RWPE2 (cell line): ENCODE measurements at places on chromosomes 1 and 21.

DNA sequence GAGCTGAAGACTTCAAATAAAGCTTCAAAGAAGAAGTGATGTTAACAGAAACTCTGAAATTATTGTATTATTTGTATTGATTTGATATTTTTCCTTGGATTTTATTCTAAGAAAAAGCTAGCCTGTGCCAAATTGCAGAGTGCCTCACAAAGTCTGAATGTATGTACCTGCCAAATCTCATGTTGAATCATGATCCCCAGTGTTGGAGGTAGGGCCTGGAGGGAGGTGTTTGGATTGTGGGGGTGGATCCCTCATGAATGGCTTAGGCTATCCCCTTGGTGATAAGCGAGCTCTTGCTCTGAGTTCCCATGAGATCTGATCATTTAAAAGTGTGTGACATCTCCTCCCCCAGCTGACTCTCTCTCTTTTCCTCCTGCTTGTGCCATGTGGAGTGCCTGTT is 43.6 kb downstream of the ACKR1 start:
- no peak for DNase-seq

- no peak for DNase-seq
Observed at GRCh38 chr21:27759820-27760219, 792.9 kb upstream of the ADAMTS5 start.

DNA sequence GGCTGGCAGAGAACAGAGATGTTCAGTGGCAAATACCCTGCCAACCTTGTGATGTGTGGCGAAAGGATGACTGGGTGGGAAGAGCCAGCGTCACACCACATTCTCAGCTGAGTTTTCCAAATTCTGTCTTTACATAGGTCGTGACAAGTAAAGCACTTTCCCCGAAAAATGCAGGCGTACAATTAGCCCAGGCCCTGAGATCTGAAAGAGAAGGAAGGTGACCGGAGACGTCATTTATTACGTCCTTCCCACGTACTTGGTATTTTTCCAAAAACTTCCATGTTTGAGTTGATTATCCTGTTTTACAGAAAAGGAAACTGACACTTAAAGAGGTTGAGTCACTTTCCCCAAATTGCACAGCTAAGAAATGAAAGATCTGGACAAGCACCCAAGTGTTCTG is 413.3 kb downstream of the PRDM2 start:
- no peak for DNase-seq

GRCh38 chr1:162019006-162019405 is 4.7 kb downstream of the OLFML2B start:
- DNase-seq: no peak

DNA sequence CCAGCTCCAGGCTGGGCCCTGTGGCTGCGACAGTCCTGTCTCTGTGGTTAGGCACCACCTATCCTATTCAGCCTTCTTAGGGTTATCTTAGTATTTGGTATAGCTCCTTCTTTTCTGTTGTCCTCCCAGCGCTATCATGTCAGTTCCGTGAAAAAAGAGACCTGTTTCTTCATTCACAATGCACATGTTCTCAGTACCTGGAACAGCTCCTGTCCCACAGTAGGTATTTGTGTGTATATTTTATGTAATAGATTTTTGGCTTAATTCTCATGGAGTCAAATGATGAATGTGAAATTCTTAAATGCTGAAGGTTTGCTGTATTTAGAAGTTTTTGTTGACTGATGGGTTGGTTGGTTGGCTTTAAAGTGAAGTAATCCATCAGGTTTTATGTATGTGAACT is 279.7 kb downstream of the ST6GALNAC3 start:
- DNase-seq: no peak

- no peak for DNase-seq
Observed at GRCh38 chr1:7491109-7491817, 279.8 kb upstream of the VAMP3 start.

GRCh38 chr1:27520651-27521050 is 30.7 kb upstream of the WASF2 start:
- DNase-seq: no peak

DNA sequence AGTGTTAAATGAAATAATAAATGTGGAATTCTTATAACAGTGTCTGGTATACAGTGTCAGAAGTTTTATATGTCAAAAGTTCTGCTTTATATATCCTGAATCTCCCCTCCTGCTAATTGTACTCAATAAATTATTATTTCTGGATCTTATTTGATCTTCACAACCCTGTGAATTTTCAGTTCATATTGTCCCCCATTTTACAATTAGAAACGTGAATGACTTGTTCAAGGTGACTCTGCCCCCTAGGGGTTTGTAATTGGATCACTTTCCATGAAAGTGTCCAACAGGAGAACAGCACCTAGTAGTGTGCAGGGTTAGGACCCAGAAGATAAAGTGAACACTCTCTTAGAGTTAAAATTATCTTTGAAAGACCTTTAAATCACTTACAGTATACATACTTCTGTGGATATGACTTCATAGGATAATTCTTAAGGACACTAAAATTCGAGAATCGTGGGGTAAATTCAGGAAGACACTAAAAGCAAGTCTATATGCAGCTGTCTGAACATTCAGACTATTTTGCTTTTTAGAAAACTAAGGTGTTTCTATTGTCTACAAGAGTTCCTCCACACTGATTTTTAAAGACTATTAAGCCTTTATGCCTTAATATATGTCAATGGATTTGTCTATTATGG is 4.5 kb upstream of the DDR2 start:
- DNase-seq: no peak

DNA sequence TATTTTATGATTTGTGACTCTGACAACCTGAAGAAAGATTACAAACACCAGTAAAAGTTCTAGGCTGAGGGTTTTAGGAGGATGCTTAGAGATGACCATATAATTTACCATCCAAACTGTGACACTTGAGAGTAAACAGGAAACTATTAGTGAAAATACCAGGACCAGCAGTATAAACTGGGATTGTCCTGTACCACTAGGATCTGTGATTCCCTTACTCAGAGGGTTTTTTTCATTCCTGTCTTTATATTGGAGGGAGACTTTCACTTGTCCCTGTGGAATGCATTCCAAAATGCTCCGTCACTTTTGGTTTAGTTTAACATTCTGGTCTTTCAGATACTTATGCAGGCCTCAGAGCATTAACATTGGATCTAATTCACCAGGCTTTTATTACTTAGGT is 482.9 kb downstream of the PTBP2 start:
- DNase-seq: no peak

GRCh38 chr1:112296908-112297307 is 99.1 kb upstream of the CTTNBP2NL start:
- DNase-seq: no peak
